Caudate nucleus (tissue), 63 donors: ENCODE measurements at places on chromosomes 6 and 20.

- no peak for DNase-seq
Observed at GRCh38 chr6:152566103-152566875, 70.9 kb downstream of the SYNE1 start.

- DNase-seq = no peak
Observed at GRCh38 chr6:132404736-132405135, 3.5 kb upstream of the MOXD1 start.

GRCh38 chr6:2748183-2748582, 2.5 kb downstream of the MYLK4 start:
- DNase-seq = no peak

DNA sequence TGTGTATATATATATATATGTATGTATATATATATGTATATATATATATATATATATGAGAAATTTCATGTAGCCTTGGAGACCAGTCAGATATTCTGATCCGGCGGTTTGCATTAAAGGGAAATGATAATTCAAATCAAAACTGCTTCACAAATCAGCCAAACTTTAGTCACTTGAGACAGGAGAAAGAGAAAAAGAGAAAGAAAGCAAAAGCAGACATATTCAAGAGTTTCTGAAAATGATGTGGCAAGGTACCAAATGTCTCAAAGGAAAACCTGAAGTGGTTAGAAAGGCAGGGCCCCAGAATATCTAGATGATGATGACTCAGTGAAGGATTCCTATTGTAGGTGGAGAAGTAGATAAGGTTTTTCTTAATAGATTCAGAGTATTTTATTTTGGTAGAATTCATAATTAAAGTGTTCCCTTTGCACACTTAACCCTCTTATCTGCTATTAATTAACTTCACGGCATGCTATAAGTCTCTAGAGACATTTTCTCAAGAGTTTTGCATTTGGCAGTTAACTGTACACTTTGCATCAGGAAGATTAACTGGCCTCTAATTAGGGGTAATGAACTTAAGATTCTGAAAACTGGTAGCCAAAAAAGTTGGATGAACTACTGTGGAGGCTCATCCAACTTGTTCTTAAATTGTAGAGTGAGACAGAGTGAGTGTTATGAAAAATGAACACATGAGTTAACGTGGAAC, 50.1 kb upstream of the ASF1A start:
- DNase-seq = no peak

- DNase-seq = no peak
Observed at GRCh38 chr6:25407431-25407830, 128.3 kb downstream of the CARMIL1 start.

GRCh38 chr6:12356983-12357972, 67.1 kb downstream of the EDN1 start:
- DNase-seq = no peak

DNA sequence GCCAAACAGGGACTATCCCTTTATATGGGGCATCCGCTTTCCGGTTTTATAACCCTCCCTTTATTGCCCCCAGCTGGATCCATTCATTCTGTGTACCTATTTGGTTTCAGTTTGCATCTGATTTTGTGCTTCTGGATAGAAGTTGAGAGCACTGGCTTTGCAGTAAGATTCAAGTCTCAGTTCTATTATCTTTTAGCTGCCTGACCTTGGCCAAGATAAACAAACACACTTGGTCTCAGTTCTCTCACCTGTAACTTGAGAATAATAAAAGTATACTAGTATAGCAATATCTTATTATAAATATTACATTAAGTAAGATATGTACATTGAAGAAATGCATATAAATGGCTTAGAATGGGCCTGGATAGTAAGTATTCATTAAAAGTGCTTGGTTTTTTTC, 182.4 kb upstream of the TSHZ2 start:
- DNase-seq = no peak

DNA sequence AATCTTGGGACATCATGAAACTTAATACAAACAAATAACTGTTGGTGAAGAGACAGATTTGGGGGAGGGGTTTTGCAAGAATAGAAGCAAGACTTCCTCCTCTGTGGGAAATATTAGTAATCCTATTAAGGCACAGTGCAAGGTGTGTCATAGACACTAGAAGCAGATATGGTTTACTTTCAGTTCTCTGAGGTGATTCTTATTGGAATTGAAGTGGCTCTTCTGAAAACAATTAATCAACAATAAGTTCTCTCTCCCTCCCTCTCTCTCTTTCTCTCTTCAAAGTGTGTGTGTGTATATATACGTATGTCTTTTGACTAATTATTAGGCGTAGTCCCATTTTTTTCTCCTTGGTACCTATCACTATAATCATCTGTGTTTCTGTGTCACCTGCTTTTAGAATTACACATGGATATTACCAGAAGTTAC, 99.8 kb downstream of the HIVEP2 start:
- no peak for DNase-seq

- no peak for DNase-seq
Observed at GRCh38 chr20:17768271-17768670, 68.5 kb downstream of the BANF2 start.
